Stimulated activated naive CD8-positive, alpha-beta T cell treated with anti-CD3 and anti-CD28 coated beads, Interleukin-15, amount 100 ng/mL, for 72 hours (primary cell): ENCODE measurements at places on chromosomes 4 and X.

DNA sequence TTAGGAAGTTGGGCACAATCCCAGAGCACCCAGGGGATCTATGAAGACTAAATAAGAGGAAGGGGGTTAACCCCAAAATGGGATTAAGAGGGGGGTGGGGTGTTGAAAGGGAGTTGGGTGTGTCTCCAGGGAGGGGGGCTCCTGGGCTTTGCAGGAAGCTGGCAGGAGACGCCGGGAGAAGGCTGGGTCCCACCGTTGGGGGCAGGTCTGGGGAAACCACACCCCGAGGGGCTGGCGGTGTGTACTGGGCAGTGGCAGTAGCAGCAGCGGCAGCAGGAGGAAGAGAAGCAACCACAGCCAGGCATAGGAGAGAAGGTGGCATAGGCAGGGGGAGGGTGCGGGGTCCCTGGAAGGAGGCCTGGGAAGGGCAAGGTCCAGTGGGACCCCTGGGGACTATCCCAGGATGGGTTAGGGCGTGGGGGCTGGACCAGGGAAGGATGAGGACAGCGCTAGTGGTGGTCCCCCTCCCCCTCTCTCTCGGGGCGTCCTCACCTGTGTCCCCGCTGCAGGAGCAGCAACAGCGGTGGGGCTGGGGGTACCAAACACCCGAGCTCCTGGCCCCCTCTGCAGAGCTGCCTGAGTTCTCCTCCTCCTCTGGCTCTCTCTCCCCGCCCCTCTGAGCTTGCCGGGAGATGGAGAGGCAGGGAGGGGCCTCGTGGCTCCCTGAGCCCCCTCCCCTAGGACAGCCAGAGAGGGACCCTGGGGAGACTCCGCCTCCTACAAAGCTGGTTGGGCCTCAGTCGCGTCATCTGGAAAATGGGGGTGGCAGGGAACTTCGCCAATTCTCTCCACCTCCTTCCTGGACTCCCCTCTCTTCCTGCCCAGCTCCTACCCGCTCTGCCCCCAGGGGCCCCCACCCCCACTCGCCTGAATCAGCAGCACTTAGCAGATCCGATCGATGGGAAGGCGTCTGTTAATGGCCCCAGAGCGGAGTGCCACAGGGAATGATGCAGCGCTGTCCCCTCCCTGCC is at the start of gene KCND1:
Gene KCND1 (minus strand): TSS at position 596 of the 971 bp plus-strand sequence. CDS start 1,573 bp downstream, outside the sequence.
- DNase-seq: no peak

DNA sequence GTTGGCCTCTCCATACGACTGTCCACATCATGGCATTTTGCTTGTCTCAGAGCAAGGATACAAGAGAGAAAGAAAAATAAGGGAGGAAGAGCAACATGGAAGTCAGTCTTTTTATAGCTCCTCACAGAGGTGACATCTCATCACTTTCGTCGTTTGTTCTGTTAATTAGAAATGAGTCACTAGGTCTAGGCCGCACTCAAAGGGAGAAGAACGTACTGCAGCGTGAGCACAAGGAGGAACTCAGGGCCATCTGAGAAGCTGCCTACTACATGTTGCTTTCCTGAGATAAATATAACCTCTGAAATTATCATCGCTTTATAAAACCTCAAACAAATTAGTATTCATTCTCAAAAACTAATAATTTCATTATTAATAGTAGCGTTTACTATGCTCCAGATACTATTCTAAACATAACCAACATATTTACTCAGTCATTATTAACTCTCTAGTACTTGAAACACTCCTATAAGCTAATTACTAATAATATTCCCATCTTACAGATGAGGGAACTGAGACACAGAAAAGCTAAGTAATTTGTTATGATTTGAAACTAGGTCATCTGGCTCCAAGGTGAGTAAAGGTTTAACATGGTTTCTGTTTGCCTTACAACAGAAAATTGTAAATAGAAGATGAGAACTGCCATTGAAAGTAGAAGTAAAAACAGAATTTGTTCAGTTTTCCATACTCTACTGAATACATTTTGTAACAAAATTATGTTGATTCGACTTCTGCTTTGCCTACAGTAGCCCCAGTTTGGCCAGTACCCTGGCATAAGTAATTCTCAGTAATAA is 213.2 kb upstream of the UGT8 start:
- DNase-seq: no peak

DNA sequence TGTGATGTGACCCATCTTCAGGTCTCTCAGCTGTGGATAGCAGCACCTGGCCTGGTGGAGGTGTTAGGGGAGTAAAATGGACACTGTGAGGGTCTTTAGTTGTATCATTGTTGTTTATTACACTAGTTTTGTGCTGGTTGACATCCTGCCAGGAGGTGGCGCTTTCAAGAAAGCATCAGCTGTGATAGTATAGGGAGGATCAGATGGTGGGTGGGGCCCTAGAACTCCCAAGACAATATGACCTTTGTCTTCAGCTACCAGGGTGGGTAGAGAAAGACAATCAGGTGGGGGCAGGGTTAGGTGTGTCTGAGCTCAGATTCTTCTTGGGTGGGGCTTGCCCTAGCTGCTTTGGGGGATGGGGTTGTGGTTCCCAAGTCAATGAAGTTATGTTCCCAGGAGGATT is 162.8 kb downstream of the PPP1R2C start:
- DNase-seq: no peak

DNA sequence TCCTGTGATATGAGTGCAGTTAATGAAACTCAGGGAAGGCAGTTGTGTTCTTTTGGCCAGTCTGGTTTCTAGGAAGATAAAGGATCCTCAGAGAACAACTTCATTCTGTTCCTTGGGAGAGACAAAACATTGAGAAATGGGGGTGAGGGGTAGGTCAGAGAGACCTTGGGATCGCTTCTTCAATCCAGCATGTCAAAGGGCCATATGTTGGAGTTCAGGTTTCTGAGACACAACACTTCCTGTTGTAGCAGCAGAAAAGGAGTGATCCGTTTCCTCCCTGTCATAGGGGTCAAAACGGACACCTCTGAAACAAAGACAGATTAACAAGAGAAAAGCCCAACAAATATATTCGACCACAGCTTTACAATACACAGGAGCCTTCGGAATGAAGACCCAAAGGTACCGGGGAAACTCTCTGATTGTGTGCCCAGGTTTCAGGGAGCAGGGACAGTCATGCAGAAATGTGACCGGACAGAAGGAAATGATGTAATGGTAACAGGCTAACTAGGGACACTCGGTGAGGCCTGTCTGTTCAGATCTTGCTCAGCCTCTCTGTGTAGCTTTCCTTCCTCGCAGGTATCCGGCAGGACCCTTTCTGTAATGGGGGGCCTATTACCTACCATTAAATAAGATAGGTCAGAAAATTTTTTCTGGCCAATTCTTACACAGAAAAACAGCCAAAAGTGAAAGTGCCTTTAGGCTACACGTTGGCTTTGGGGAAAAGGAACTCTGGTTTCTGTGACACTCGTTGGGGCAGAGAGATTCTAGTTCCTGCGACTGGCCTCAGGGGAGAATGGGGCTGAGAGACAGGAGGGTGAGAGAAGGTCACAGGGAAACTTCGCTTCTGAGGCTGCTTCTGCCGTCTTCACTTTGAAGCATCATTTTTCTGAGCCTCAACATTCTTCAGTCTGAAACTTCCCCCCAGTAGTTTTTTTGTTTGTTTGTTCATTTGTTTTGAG is 103.3 kb upstream of the TLR3 start:
- DNase-seq: no peak

- no peak for DNase-seq
Measured at GRCh38 chrX:123756320-123756719, 23.5 kb upstream of the THOC2 start.

DNA sequence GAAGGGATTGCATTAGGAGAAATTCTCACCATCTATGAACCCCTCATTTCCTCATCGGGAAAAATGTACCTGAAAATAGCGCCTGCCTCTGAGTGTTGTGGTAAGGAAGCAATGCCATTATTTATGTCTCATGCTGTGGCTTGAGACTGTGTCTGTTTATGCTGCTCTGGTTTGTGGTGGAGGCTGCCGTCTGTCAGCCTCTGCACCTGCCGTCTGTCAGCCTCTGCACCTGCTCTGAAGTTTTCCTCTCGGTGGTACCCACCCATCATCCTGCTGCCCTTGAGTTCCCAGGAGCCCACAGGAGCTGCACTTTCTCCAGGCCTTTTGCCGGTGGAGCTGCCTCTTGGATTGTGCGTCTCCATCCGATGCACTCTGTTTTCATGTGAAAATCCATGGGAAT is 68.5 kb upstream of the PPP2R3B start:
- DNase-seq: no peak
